ENCODE measurements at places on chromosomes 5 and 9.
A peak's percentile ranks its signal among the peaks of the same experiment; 100 is the strongest.

DNA sequence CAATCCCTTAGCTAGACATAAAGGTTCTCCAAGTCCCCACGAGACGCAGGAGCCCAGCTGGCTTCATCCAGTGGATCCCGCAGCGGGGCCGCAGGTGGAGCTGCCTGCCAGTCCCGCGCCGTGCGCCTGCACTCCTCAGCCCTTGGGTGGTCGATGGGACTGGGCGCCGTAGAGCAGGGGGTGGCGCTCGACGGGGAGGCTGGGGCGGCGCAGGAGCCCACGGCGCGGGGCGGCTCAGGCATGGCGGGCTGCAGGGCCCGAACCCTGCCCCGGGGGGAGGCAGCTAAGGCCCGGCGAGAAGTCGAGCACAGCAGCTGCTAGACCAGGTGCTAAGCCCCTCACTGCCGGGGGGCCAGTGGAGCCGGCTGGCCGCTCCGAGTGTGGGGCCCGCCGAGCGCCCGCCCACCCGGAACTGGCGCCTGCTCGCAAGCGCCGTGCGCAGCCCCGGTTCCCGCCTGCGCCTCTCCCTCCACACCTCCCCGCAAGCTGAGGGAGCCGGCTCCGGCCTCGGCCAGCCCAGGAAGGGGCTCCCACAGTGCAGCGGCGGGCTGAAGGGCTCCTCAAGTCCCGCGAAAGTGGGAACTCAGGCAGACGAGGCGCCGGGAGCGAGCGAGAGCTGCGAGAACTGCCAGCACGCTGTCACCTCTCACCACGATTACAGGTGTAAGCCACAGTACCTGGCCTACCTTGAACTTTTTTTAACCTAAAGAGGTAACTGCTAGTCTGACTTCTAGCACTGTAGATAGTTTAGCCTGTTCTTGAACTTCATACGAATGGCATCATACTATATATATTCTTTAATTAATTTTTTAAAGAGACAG, 35.5 kb downstream of the PTGS1 start:
- no peak for DNase-seq

DNA sequence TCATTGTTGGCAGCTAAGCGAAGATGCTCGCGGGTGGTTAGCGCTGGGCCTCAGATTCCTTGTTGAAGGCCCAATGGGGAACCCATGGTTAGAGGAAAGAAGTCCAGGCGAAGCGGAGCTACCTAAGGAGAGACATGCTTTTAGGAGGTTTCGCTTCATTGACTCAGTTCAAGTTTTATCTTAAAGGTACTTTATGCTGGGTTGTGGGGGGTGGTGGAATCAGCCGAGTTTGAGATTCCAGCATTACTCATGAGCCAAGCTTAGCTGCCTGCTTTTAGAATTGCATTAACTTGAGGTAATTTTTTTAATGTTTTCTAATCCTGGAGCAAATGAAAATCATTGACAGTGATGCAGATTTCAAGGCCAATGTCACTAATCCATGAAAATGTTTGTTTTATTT, 16.1 kb downstream of the MEGF10 start:
- DNase-seq: no peak

GRCh38 chr5:131846536-131846935, 49.7 kb upstream of the FNIP1 start:
- DNase-seq: no peak

DNA sequence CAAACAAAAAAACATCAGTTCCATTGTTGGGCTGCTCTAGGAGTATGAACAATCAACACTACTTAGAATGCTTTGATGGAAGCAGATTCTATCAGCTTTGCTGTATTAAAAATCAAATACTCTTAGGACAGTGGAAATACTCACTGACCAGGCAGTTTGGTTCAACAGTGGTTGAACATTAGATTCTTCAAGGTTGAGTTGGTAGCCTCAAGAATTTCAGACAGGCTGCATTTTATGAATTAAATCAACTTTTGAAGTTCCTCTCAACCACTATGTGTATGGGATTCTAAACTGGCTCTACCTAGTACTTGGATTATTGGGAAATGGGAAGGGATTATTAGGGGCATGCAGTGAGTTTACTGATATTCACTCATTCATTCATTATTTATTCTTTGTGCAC, 35.0 kb downstream of the ACTBL2 start:
- DNase-seq: no peak

GRCh38 chr5:56607074-56607473, 208.3 kb upstream of the MAP3K1 start:
- no peak for DNase-seq

DNA sequence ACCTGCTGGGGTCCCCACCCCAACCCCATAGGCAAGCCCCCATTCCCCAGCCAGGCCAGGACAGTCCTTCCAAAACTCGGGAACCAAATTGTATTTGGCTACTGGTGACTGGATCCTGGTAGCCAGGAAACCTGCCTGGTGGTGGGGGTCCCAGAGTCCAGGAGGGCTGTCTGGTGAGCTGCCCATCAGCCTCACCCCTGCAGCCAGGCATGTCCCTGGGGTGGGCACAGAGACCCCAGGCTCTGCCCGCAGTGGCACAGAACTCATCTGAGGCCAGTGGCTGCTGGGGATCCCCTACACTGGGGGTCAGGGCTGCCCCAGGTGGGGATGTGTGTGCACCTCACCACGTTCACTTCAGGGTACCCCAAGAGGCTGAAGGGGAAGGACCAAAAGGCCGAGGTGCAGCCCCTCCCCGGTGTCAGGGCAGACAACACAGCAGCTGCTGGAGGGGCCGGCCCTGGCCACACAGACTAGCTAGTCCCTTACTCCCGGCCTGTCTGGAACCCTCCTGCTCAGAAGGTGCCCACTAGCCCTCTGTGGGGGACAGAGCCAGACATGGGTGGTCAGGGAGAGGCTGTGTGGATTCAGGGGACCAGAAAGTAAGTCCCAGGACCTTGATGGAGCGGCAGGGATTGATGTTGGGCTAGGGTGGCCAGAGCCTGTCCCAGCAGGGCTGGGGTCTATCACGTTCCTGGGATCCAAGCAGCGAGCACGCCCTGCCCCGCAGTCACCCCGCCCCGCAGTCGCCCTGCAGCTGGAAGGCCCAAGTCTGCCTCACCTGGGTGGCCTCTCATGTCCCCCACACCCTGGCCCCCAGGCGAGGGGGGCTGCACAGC, 91.5 kb downstream of the KCNT1 start:
- no peak for DNase-seq

GRCh38 chr5:14872070-14872989, 752 bp upstream of the ANKH start:
- DNase-seq: no peak

- DNase-seq: no peak
Observed at GRCh38 chr9:108876425-108876824, 14.4 kb downstream of the ACTL7A start.

DNA sequence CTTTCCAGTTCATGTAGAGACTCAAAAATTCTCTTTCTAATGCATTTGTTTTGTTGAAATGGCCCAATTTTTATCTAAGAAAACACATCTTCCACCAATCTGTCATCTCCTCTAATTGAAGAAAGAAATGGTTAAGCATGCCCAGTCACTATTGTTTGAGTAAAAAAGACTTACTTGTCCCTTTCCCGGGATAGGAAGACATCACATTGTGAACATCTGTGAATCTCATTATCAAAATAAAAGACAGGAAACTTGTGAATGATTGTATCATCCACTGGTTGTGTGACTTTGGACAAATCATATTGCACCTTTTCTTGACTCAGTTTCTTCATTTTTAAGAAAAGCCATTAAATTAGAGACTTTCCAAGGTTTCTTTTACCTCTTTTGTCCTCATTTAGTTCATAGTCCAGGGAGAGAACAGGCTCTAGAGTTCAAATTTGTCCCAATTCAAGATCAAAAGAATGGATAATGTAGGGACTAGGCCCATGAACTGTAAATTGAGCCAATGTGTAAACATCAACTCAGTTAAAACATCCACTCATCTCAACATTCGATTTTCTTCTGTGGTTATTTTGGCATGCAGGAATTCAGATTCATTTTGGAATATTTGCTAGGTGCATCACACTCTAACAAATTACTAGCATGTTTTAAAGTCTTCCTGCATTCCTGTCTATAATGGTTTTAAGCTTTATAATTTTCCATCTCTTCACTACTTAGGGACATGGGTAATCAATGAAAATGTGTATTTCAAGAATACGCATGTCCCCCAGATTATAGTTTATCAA, 838.0 kb upstream of the WWC1 start:
- DNase-seq: no peak

DNA sequence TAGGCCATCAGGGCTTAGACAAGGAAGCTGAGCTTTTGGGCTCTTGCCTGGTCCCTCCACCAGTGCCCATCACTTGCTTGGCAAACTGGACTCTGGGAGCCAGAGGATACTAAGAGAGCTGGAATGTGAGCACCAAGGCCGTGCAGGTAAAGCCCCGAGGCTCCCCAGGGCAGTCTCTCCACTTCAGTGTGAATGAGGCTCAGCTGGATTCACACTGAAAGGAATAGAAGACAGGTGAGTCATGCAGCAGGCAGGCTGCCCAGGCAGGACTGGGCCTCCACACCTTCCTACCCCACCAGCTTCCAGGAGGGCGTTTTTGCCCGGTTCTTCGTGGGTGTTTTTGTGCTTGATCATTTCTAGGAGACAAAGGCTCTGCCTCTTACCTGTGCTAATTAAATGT, 7.3 kb upstream of the CTSV start:
- DNase-seq: no peak

DNA sequence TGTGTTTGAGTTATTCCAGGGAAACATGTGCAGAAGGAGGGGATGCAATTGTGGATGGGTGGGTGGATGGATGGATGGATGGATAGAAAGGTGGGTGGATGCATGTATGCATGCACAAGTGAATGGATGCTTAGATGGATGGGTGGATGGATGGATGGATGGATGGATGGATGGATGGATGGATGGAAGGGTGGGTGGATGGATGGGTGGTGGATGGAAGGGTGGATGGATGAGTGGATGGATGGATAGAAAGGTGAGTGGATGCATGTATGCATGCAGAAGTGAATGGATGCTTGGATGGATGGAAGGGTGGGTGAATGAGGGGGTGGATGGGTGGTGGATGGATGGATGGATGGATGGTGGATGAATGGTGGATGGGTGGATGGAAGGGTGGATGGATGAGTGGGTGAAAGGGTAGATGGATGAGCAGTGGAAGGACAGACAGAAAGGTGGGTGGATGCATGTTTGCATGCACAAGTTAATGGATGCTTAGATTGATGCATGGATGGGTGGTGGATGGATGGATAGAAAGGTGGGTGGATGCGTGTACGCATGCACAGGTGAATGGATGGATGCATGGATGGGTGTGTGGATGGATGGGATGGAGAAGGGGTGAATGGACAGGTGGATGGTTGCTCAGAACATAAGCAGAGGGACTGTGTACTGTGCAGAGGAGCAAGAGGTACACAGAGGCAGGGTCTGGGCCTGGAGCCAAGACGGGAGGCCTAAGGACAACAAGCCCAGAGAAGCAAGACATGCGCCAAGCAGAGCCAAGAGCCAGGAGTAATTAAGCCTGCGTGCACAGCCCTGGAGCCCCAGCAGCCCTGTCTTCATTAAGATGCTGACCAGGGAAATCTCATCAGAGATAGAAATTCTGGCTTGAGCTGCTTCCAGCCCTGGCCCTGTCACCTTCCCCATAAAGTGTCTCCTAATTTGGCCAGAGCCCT, 84.6 kb upstream of the PPP1R26 start:
- no peak for DNase-seq

- no peak for DNase-seq
Observed at GRCh38 chr5:84729326-84729725, 344.6 kb upstream of the EDIL3 start.

- DNase-seq: no peak
Observed at GRCh38 chr5:2857837-2858236, 106.4 kb upstream of the IRX2 start.

GRCh38 chr5:131384616-131385214, 120.9 kb downstream of the CDC42SE2 start:
- no peak for DNase-seq

DNA sequence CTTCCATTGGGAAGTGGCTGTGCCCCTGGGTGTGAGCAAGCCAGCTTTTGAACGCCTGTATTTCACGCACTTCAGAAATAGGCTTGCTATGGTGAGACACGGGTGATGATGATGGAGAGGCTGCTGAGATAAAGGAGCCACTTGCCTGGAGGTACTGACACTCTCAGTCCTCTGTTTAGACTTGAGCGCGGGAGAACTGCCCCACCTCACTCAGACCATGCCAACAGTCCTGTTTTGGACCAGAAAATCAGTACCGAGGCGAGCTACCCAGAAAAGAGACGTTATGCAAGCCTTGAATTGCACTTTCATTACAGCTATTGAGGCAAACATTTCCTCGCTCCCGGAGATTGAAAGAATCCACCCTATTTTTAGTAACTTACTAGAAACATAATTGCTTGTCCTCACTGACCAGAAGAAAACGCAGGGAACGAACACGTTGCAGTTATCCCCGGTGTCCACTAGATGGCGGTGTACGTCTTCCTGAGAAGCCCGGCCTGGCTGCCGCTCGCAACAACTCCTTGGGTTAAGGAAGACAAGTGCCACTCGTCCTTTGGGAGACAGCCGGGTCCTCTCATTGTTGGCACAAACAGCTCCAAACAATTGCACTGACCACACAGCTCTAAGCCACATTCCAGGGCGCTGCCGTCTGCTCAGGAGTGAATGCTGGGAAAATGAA, 142.4 kb downstream of the PSAT1 start:
- peak; percentile 59 for DNase-seq

- peak; percentile 2 for DNase-seq
Observed at GRCh38 chr5:115170134-115170928, 623 bp upstream of the TRIM36 start.

GRCh38 chr9:132016456-132016855, 63.2 kb downstream of the MED27 start:
- DNase-seq: no peak

- no peak for DNase-seq
Observed at GRCh38 chr9:33350310-33350709, 52.1 kb downstream of the AQP7 start.

GRCh38 chr9:87499424-87500017, 1.9 kb downstream of the DAPK1 start:
- no peak for DNase-seq

GRCh38 chr5:79974886-79975285, 16.2 kb downstream of the MTX3 start:
- no peak for DNase-seq

GRCh38 chr5:14706615-14707021, 42.1 kb downstream of the OTULIN start:
- DNase-seq: no peak

GRCh38 chr5:149961186-149961685, 678 bp downstream of the SLC26A2 start:
- DNase-seq: no peak

GRCh38 chr5:17400724-17401469, 97.1 kb upstream of the TAF11L2 start:
- DNase-seq: no peak

Data from NCI-H1694 treated with DMSO at 0.1 percent for 48 hours (cell line).